ENCODE measurements at places on chromosomes 6 and 20. TPM values are rescaled to one million over a fixed set of nuclear protein-coding genes. Genes with fewer than 3 reads are reported as not detected.

GRCh38 chr6:166387642-166388289 is 5.0 kb upstream of the MPC1 start:
- peaks cover 3% of the 10 kb centered on the region for H3K4me1 ChIP-seq
- no peaks in the 10 kb centered on the region for H3K27me3 ChIP-seq
- no peak overlapping the region for H3K4me3 ChIP-seq
- H3K36me3 ChIP-seq, result no peaks in the 10 kb centered on the region
- no peak overlapping the region for H3K27ac ChIP-seq

DNA sequence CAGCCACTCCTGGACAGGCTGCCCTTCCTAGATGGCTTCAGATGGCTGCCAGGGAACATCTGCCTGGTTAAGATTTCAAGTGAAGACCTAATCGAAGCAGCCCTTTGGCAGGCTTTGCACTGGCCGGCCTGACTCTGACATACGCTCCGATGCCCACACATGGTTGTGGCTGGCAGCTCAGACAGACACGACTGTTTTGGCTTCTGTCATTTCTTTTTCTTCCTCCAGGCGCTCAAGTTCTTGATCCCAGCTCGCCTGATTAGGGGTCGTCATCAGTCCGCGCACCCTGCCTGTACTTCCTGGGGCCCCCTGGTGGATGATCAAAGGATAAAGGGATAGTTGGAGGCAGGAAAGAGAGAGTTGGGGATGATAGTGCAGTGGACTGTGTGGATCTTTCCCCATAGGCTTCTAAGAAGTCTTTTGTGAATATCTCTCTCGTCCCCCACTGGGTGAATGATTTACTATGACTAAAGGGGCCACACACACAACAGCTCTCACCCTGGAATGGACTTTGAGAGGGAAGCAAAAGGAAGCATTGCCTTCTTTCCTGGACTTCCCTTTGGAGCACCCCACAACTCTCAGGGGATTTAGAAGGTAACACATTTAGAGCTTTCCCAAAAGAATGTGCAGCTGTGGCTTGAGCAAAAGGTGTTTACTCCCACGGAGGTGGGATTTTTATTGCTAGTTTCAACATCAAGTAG is 21.4 kb upstream of the TRAM2 start:
- peak; percentile 75 for DNase-seq
- H3K4me1 ChIP-seq, result peaks cover 11% of the 10 kb centered on the region
- no peak overlapping the region for H3K27ac ChIP-seq
- no peaks in the 10 kb centered on the region for H3K36me3 ChIP-seq
- H3K4me3 ChIP-seq, result no peak overlapping the region
- no peaks in the 10 kb centered on the region for H3K27me3 ChIP-seq

DNA sequence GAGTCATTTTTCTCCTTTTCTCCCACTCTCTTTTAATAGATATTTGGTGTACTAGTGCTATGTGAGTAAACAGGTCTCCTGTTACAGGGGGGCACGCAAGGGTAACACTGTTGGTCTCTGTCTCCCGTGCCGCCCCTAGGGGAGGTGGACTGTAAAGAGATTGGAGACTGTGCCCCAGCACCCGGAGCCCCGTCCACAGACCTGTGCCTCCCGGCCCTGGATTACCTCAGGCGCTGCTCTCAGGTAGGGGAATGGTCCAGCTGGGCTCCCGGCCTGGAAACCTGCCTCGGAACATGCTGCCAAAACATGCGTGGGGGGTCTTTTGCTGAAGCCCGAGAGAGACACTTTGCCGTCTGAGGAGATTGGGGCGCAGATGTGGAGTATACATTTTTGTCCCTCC is 66.4 kb upstream of the SMIM28 start:
- H3K27me3 ChIP-seq, result no peaks in the 10 kb centered on the region
- H3K4me3 ChIP-seq, result no peak overlapping the region
- H3K27ac ChIP-seq, result no peak overlapping the region
- H3K36me3 ChIP-seq, result peaks cover 17% of the 10 kb centered on the region
- DNase-seq, result no peak
- no peaks in the 10 kb centered on the region for H3K4me1 ChIP-seq

DNA sequence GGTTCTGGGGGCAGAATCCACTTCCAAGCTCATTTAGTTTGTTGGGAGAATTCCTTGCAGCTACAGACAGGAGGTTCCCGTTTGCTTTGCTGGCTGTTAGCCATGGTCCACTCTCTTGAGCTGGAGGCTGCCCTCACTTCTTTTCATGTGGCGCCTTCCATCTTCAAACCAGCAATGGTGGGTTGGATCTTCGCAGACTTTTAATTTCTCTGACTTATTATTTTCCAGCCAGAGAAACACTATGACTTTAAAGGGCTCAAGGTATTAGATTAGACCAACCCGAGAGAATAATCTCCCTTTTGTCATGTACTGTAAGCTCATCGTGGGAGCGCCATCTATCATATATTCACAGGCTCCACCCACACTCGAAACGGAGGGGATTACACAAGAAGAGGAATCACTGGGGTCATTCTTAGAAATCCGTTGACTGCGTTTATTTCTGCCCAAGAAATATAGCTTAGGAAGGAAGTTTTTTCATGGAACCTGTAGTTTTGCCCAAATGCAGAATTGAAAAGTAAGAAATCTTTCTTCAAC is 38.9 kb downstream of the SAMD5 start:
- DNase-seq, result no peak
- no peaks in the 10 kb centered on the region for H3K36me3 ChIP-seq
- H3K27ac ChIP-seq, result no peak overlapping the region
- no peaks in the 10 kb centered on the region for H3K27me3 ChIP-seq

DNA sequence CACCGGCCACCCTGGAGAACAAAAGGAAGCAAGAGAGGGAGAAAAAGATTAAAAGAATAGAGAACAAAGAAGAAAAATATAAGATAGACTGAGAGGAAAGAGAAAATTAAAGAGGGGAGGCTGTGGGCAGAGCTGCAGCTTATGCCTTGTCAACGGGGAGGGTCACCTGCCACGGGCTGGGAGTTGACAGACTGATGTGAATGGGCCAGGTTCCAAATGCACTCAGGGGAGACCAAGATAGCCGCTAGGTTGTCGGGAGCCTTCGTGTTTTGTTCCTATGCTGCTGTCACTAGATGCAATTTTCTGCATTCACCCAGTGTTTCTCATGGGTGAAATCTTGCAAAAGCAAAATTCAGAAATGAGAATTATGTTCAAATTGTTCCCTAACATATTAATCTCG is 119.6 kb upstream of the MTHFD1L start:
- no peak for DNase-seq
- no peaks in the 10 kb centered on the region for H3K4me1 ChIP-seq
- H3K4me3 ChIP-seq, result no peak overlapping the region
- no peaks in the 10 kb centered on the region for H3K27me3 ChIP-seq
- H3K36me3 ChIP-seq, result no peaks in the 10 kb centered on the region
- H3K27ac ChIP-seq, result no peak overlapping the region

- H3K27me3 ChIP-seq, result peaks cover 4% of the 10 kb centered on the region
- H3K27ac ChIP-seq, result no peak overlapping the region
- no peak overlapping the region for H3K4me3 ChIP-seq
- peak; percentile 41 for DNase-seq
- H3K36me3 ChIP-seq, result no peaks in the 10 kb centered on the region
Observed at GRCh38 chr6:122730775-122731386, 48.6 kb upstream of the FABP7 start.

DNA sequence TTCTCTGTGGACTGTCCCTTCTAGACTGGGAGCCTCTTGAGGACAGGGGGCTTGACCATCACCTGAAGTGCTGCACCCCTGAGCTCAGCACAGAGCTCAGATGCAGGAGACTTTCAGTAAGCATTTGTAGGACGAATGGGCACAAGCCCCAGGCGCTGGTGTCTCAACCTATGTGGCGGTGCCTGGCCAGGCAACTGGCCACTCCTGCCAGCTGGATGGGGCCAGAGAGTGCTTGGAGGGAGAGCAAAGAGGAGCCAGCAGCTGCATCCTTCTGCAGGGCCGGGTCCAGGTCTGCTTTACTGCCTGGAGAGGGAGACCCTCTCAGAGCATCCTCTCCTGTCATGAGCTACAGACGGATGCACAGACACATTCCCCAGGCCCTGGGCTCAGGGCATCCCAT is 4.5 kb downstream of the PHACTR3 start:
- no peak for DNase-seq
- no peak overlapping the region for H3K27ac ChIP-seq
- H3K4me3 ChIP-seq, result no peak overlapping the region
- H3K4me1 ChIP-seq, result no peaks in the 10 kb centered on the region
- H3K27me3 ChIP-seq, result peaks cover 25% of the 10 kb centered on the region
- H3K36me3 ChIP-seq, result no peaks in the 10 kb centered on the region

DNA sequence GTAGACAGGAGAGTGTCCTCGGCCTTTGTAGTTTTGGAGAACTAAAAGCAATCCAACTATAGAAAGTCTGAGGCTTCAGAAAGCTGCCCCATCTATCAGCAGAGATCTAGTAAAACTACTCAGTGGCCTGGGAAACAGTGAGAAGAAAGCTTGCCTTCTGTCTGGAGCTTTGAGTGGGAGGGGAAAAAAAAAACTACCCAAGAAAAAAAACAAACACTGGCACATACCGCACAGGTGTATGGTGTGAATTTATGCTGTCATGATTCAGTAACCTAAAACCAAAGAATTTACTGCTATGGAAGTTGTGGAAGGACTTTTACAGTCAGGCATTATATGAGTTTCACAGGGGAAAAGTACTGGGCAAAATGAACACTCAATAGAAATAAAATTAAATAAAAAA is 280.5 kb downstream of the ADGRB3 start:
- no peak overlapping the region for H3K27ac ChIP-seq
- H3K27me3 ChIP-seq, result no peaks in the 10 kb centered on the region
- no peak for DNase-seq
- H3K4me1 ChIP-seq, result no peaks in the 10 kb centered on the region
- no peak overlapping the region for H3K4me3 ChIP-seq

DNA sequence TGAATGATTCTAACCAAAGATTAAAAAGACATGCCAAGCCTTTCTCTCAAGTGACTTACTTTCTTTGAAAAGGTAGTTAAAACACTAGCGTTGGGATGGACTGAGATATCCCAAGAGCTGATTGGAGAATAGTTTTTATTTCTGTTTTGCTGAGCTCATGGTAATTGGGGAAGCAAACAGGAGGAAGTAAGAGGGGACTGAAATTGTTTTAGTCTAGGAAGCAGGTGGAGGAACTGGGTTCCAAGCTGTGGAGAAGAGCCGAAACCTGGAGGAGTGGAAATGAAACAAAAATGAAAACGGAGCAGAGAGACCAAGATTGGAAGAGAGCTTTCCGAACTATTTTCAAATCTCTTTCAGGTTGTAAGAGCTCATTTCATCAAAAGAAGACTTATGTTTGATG is 59.9 kb upstream of the TENT5A start:
- H3K36me3 ChIP-seq, result no peaks in the 10 kb centered on the region
- H3K27ac ChIP-seq, result peak overlapping the region; percentile 39
- DNase-seq, result no peak
- H3K4me1 ChIP-seq, result peaks cover 44% of the 10 kb centered on the region
- no peak overlapping the region for H3K4me3 ChIP-seq

GRCh38 chr6:1870932-1871331 is 261.2 kb downstream of the FOXC1 start:
- no peak overlapping the region for H3K27ac ChIP-seq
- H3K4me3 ChIP-seq, result no peak overlapping the region
- no peak for DNase-seq
- H3K27me3 ChIP-seq, result no peaks in the 10 kb centered on the region
- H3K36me3 ChIP-seq, result no peaks in the 10 kb centered on the region

DNA sequence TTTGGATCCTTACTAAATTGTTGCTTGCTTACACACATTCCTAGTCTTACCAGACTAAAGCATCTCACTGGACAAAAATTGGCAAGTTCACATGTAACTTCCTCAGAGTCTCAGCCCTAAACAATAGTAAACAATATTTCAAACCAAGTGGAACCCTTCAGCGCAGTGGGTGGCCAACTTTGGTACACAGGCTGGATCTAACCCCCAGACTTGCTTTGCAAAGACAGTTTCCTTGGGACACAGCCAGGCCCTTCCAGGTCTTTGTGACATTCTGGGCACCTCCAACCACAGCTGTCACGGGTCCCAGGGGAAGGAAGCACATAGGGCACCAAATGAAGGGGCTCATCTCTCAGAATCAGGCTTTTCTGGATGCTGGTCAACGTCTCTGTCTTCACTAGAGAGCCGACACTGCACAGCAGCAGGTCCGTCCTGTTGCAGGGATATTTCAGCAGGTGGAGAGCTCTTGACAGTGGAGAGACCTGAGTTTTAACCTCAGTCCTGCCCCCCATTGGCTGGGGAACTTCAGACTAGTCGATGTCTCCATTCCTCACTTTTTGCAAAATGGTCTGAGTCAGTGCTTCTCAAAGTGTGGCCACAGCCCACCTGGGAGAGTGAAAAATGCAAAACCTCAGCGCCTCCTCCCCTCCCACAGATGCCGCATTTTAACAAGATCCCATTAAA is 91.4 kb downstream of the BFSP1 start:
- no peaks in the 10 kb centered on the region for H3K27me3 ChIP-seq
- H3K36me3 ChIP-seq, result no peaks in the 10 kb centered on the region
- no peaks in the 10 kb centered on the region for H3K4me1 ChIP-seq
- DNase-seq, result no peak

DNA sequence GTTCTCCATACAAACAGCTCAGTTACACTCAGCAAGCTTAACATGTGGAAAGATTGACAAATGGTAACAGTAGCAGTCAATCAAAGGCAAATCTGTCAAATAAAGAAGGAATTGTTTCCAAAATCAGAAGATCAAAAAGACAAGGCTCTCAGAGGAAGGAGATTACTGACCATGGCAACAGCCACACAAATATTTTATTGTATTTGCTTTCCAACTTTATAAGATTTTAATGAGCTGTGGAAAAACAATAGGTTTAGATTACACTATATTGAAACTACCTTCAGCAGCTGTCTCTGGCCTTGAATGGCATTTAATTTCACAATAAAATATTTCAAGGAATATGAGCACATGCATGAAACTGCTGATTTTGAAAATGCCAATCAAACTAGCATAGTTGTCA is 1143.9 kb upstream of the GJE1 start:
- no peaks in the 10 kb centered on the region for H3K4me1 ChIP-seq
- H3K27ac ChIP-seq, result no peak overlapping the region
- peak; percentile 42 for DNase-seq

- no peaks in the 10 kb centered on the region for H3K27me3 ChIP-seq
- H3K36me3 ChIP-seq, result no peaks in the 10 kb centered on the region
- H3K4me1 ChIP-seq, result no peaks in the 10 kb centered on the region
- H3K27ac ChIP-seq, result no peak overlapping the region
- H3K4me3 ChIP-seq, result no peak overlapping the region
Observed at GRCh38 chr6:23073821-23074220, 504.5 kb downstream of the HDGFL1 start.

- no peak for DNase-seq
- H3K27me3 ChIP-seq, result no peaks in the 10 kb centered on the region
- no peak overlapping the region for H3K4me3 ChIP-seq
- no peaks in the 10 kb centered on the region for H3K4me1 ChIP-seq
- no peak overlapping the region for H3K27ac ChIP-seq
Observed at GRCh38 chr20:11047559-11047958, 373.8 kb upstream of the JAG1 start.

GRCh38 chr20:53130795-53131194 is 158.6 kb downstream of the TSHZ2 start:
- no peak overlapping the region for H3K4me3 ChIP-seq
- no peak overlapping the region for H3K27ac ChIP-seq
- no peaks in the 10 kb centered on the region for H3K36me3 ChIP-seq
- H3K27me3 ChIP-seq, result no peaks in the 10 kb centered on the region

- peak; percentile 54 for DNase-seq
- no peaks in the 10 kb centered on the region for H3K27me3 ChIP-seq
- no peak overlapping the region for H3K4me3 ChIP-seq
- H3K27ac ChIP-seq, result no peak overlapping the region
- peaks cover 4% of the 10 kb centered on the region for H3K4me1 ChIP-seq
- H3K36me3 ChIP-seq, result no peaks in the 10 kb centered on the region
Observed at GRCh38 chr6:21742238-21742660, 148.7 kb downstream of the SOX4 start.

Gene C20orf202
- 1.7 TPM for polyA plus RNA-seq

Gene MEI4
- 0.23 TPM for polyA plus RNA-seq

Gene MYBL2
- 19.6 TPM for polyA plus RNA-seq

Gene BACH2
- polyA plus RNA-seq, result 9.0 TPM

Gene HLA-DPB1
- 23.0 TPM for polyA plus RNA-seq

Gene SLC24A3
- polyA plus RNA-seq, result 6.6 TPM

Gene MARCKS
- 270 TPM for polyA plus RNA-seq

Gene ZNF512B
- 30.9 TPM for polyA plus RNA-seq
